NCI-H2029 treated with DMSO at 0.1 percent for 48 hours (cell line): ENCODE measurements at places on chromosomes 7 and 10.

- DNase-seq: no peak
Measured at GRCh38 chr10:113022265-113022664, 72.2 kb downstream of the TCF7L2 start.

GRCh38 chr10:60777696-60778213 lies 523 bp upstream of the CDK1 start:
- no peak for DNase-seq

DNA sequence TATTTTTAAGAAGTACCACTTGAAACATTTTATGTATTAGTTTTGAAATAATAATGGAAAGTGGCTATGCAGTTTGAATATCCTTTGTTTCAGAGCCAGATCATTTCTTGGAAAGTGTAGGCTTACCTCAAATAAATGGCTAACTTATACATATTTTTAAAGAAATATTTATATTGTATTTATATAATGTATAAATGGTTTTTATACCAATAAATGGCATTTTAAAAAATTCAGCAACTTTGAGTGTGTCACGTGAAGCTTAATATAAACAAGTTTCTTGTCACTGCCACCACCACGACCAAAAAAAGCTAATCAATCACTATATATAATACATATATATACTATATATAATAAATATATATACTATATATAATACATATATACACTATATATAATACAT lies 4.8 kb downstream of the IL6 start:
- no peak for DNase-seq

GRCh38 chr10:52993109-52993508 lies 220.5 kb upstream of the MBL2 start:
- DNase-seq: no peak

DNA sequence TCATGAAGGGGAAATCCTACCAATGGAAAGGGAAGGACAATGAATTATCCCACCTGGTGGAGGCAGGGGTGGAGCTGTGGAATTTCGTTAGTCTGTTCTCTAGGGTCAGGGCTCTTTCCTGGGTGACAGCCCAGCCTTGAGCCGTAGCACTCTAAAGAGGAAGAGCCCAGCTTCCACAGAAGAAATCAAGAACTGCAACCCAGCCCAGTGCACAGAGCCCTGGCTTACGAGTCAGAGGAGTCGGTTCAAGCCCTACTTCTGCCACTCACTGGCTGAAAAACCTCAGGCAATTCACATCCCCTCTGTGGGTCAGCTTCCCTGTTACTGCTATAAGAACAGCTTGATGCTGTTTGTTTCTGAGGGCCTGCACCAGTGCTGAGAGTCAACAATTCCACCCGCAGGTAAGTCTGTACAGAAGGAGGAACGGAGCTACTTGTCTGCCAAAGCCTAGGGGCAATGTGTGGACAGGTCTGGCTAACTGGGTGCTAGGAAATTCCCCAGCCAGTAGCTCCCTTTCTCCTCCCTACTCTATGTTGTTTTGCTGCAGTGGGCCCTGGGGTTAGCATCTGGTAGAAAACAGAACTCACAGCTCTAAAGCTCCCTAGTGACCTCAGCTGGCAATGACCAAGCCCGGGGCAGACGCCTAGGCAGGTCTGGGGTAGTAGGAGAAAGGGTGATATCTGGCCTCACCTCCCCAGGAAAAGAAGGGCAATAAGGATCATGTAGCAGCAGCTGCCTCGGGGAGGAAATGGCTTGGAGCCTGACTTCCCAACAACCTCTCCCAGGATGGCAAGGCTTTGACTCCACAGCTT lies 3.3 kb downstream of the AVPI1 start:
- no peak for DNase-seq

DNA sequence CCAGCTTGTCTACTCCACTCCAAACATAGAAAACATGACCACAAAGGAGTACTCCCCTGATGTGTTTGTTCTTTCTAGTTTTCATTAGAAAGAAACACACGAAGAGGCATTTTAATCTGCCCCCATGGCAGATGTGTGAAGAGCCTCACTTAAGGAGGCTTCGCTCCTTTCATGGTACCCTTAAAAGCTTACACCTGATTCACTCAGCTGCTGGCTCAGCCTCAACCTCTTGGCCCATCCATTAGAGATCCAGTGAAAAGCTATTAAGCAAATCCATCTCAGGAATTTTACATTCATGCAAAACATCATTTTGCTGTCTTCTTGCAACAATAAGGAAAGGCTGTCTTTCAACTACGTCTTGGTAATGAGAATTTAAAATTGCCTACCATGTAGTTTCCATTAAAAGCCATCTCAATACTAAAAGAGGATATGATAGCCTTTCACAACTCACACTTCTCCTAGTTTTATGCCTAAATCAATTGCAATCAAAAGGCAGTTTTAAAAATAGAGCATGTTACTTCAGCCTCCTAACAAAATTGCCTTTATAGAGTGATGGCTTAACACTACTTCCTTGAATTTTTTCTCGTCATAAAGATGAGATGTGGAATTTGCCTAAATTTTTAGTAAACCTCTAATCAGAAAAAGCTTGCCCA lies 22.7 kb downstream of the MACC1 start:
- peak; percentile 42 for DNase-seq

GRCh38 chr10:9012312-9012711 lies 957.8 kb downstream of the GATA3 start:
- no peak for DNase-seq

GRCh38 chr7:138878856-138879255 lies 80.9 kb upstream of the ATP6V0A4 start:
- DNase-seq: no peak

DNA sequence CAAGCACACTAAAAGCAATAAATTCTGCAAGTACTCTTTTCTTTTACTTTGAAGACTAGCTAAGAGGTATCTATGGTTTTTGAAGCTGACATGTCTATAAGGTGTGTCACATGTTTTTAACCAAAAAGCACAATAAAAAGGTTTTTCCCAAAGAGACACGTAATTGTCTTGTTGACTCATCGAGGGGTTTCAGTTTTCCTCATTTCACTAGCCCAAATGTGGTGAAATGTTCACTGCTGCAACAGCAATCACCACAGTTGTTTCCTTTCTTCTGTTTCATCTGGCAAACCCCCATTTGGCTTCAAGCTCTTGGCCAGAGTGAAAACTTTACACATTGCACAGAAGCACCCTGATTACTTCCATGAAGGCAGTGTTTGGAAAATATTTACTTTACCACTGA lies 3.8 kb upstream of the HOXA4 start:
- no peak for DNase-seq

DNA sequence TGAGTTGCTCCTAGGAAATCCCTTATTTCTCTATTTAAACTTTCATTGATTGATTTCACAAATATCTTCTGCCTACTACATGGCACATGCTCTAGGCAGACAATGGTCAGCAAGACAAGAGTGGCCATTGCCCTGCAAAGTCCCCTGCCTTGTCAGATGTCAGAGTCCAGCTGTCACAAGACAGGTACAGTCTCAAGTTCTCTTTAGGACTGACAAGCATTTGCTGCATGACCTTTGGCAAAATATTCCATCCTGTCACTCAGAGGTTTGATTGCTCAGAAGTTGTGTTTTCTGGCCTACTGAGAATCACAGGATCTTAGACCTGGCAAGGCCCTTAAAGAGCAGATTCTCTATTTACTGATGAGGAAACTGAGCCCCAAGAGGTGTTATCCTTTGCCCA lies 322.3 kb upstream of the NFE2L3 start:
- DNase-seq: no peak

- no peak for DNase-seq
Measured at GRCh38 chr7:38244516-38244915, 28.9 kb downstream of the TARP start.

GRCh38 chr7:85000735-85001350 lies 186.0 kb downstream of the SEMA3D start:
- peak; percentile 25 for DNase-seq

DNA sequence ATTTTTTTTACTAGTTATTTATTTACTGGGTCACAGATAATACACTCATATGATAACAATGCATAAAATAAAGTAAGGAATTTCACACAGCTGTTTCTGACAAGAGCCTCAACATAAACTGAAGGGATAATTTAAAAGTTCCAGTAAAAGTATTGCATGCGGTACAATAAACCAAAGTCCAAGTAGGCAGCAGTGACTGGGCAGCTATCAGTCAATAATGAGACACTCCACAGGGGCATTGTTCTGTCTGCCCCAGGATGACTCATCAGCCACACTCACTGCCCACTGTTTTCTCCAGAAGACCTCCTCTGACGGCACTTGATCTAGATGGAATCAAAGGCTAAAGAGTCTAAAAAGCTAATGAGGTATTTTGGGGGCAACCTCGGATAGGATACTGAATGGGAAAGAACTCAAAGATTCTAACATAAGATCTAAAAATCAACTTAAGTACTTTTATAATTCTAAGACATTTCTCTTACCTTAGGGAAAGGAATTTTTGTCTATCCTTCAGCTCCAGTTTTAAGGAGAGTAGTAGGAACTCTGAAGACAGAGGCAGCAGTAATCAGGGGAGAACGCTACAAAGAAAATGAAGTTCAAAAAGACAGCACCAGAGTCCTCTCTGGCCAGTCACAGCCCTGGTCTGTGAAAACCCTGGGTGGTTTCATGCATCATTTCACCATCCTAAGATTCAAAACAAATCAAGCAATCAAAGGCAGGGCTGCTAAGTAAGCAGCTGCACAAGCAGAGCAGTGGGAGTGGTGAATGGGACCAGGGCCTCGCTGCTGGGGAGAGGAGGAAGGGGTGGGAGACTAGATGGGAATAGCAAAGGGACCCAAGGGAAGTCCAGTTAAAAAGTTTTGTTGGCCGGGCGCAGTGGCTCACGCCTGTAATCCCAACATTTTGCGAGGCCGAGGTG lies 175.1 kb downstream of the AVL9 start:
- DNase-seq: no peak

- DNase-seq: no peak
Measured at GRCh38 chr10:14200698-14201544, 129.8 kb downstream of the FRMD4A start.

DNA sequence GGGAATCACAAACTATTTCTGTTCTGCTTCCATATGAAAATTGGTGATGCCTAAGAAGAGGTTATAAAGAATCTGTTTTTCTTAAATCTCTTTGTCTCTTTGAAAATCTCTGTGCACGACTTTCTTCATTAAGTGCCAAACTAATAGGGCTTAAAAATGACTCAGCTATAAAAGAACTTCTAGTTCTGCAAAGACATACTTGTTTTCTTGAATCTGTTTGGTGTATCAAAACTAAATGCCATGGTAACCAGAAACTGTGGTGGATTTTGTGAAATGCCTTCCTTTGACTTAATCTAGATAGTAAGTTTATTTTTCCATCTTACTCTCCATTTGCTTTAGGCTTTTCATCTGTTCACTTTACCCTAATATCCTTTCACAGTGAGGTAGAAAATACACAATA lies 417.8 kb downstream of the PARD3 start:
- DNase-seq: no peak

GRCh38 chr10:30534465-30535144 lies 94.9 kb downstream of the LYZL2 start:
- DNase-seq: peak; percentile 43

GRCh38 chr10:8013006-8013405 lies 41.5 kb upstream of the GATA3 start:
- no peak for DNase-seq

- no peak for DNase-seq
Measured at GRCh38 chr10:111879969-111880368, 303.6 kb downstream of the GPAM start.

DNA sequence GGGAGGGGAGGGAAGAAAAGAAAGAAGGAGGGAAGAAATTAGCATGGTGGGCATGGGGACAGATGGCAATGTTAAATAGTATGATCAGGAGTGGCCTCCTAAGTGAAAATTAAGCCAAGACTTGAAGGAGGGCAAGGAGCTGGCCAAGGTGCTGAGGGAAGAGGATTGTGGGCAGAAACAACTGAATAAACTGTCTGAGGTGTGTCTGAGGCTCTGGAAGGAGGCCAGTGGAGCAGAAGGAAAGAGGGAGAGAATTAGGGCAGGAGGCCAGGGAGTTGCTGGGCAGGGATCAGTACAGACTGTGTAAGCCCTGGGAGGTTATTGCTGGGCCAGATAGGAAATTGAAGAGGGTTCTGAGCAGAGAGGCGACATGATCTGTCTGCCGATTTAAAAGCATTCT lies 40.6 kb upstream of the VKORC1L1 start:
- DNase-seq: no peak

DNA sequence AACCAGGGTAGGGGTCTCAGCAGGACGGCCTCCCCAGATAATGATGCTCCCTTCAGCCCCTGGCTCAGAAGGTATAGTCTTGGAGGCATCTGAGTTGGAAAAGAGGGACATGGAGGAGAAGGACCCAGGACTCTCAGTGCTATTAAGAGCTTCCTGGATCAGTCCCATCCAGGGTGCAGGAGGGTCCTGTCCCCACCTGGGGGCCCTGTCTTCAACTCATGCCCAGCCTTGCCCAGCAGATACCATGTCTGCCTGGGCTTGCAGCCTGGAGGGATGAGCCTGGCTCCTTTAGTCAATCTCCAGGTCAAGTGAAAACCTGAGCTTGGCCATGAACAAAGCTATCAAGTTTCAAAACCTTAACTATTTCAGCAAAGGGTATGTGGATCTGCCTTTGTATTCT lies 67.6 kb downstream of the PRTFDC1 start:
- no peak for DNase-seq

GRCh38 chr10:15053061-15053460 lies 9.3 kb downstream of the OLAH start:
- no peak for DNase-seq

DNA sequence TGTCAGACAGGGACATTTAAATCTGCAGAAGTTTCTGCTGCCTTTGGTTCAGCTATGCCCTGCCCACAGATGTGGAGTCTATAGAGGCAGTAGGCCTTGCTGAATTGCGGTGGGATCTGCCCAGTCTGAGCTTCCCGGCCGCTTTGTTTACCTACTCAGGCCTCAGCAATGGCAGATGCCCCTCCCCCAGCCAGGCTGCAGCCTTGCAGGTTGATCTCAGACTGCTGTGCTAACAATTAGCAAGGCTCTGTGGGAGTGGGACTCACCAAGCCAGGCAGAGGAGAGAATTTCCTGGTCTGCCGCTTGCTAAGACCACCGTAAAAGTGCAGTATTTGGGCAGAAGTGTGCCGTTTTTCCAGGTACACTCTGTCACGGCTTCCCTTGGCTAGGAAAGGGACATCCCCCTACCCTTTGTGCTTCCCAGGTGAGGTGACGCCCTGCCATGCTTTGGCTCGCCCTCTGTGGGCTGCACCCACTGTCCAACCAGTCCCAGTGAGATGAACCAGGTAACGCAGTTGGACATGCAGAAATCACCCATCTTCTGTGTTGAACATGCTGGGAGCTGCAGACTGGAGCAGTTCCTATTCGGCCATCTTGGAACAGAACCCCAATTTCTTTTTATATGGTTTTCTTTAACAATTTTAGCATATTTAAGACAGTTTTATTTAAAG lies 28.4 kb upstream of the VWDE start:
- DNase-seq: no peak

GRCh38 chr10:130461631-130462030 lies 325.4 kb downstream of the GLRX3 start:
- no peak for DNase-seq
